ENCODE measurements at places on chromosomes 6 and 20.
A peak's percentile ranks its signal among the peaks of the same experiment; 100 is the strongest.

GRCh38 chr6:94036024-94036423 lies 616.7 kb upstream of the EPHA7 start:
- no peak for DNase-seq

GRCh38 chr20:9476174-9476573 lies 38.2 kb upstream of the LAMP5 start:
- DNase-seq, result no peak

GRCh38 chr6:112044856-112045255 lies 9.0 kb upstream of the CCN6 start:
- peak; percentile 73 for DNase-seq

- DNase-seq, result no peak
These were observed 1.4 kb downstream of the RIMS1 start for GRCh38 chr6:71887744-71888230.

GRCh38 chr6:166957805-166958076 lies 1.4 kb upstream of the RNASET2 start:
- DNase-seq, result no peak

DNA sequence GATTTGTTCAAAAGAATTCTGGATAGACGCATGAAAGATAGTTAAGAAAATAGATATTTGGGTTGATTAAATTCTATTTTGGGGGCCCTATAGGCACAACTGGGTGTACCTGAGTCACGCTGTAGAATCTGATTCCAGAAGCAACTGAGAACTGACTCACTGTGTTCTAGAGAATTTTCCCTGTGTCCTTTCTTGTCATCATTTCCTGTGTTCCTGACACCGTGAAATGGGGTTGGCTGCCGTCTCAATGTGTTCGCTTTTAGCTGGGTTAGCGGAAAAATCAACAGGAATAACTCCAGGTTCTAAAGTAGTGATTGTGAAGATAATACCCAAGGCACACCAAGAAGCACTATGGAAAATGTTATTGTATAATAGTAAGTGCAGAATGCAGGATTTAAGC lies 5.0 kb downstream of the GCNT2 start:
- no peak for DNase-seq

- DNase-seq, result no peak
These were observed 115.3 kb upstream of the ID4 start for GRCh38 chr6:19721766-19722377.

DNA sequence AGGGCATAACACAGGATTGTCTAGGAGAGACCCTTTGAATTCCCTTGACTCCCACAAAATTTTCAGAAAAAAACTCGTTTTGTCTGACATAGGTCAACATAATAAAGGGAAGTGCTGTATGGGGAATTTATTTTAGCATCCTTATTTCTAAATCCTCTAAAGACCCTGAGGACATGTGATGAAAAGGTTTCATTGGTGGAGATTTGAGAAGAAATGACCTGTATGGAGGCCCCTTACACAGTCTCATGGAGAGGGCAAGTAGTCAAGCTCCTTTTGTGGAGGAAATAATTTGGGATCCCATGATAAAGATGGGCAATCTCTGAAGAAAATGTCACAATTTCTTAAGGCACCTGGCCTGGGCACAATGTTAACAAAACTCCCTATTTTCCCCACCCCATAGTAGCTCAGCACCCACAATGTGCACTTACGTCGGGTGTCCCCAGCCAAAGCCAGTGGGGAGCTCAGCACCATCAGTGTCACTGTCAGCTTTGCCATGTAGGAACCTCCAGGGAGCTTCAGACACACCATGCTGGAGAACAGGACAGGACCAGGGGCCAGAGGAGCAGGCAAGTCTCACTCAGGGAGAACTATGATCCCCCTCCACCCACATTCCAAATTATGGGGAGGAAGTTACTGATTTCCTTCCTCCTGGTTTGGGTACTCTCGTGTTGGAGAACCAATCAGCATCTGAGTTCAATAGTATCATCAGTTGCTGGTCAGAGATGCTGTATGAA lies at the start of gene HLA-DRB5:
Gene HLA-DRB5 (minus strand): TSS at position 591 of the 734 bp plus-strand sequence. CDS start 63 bp downstream, at position 528.
- no peak for DNase-seq

DNA sequence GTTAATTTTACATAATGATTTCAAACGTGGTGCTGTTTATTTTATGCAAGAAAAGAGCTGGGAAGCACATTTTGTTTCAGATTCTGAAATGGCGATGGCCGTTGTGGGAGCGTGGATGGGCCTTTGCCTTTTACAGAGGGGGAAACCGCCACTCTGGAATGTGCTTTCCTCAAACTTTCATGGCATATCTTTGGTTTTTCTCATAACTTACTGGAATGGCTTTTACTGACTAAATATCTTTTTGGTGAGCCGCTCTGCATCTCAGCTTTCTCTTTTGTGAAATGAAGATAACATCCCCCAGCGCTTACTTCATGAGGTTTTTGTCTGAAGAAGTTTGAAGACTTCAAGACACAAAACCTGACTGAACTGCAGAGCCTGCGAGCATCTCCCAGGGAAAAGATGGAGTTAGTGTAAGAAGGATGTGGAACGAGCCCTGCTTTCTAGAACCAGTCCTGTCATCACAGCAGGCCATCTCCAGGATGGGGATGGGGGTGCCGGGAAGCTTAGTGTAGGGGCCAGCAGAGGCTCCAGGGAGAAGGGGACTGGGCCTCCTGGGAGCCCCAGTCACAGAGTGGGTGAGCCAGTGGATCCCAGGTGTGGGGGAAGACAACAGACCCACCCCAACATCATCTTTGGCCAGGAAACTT lies 61.8 kb upstream of the TIAM2 start:
- no peak for DNase-seq

- DNase-seq, result peak; percentile 36
These were observed 81.9 kb upstream of the CCDC28A start for GRCh38 chr6:138691595-138692057.

- DNase-seq, result no peak
These were observed 584 bp downstream of the PTK7 start for GRCh38 chr6:43076464-43077332.

- no peak for DNase-seq
These were observed 38.4 kb upstream of the HLA-G start for GRCh38 chr6:29789176-29789575.

GRCh38 chr6:157285422-157285779 lies 37.9 kb downstream of the TMEM242 start:
- DNase-seq, result no peak

DNA sequence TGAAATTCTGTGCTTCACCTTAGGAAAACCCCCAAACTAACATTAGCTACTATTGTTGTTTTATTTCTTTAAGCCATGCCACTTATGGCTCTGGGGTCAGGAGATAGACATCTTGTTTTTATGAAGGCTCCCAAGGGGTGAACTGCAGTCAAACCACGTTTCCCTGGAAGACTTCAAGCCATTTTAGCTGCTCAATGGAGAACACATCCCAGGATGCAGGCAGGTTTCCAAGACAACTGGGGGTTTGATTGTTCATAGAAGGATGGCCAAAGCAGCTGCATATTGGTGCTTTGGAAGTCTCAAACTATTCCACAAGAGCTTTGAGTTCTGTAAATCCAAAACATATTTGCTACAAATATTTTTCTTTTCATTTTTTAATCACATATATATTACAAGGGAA lies 818.0 kb downstream of the MAFB start:
- DNase-seq, result no peak

DNA sequence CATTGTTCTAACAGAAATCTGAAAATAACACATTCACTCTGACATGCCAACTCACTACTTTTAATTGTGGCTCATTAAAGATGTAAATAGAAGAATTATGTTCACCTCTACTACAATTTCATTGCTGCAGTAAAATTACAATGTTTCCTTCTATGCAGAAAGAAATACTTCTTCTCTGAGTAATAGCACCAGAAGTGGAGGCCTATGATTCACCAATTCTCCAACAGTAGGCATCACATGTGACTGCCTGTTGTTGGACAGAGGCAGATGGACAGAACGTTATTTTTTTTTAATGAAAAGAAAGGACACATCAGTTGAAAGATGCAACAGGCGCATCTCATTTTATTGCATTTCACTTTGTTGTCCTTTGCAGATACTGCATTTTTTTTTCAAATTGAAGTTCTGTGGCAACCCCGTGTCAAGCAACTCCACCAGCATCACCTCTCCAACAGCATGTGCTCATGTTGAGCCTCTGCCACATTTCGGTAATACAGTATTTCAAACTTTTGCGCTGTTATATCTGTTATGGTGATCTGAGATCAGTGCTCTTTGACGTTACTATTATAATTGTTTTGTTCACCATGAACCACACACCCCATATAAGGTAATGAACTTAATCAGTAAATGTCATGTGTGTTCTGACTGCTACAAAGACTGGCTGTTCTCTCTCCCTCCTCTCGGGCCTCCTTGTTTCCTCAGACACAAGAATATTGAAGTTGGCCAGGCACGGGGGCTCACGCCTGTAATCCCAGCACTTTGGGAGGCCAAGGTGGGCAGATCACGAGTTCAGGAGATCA lies 121.4 kb downstream of the ATXN1 start:
- peak; percentile 66 for DNase-seq

- DNase-seq, result no peak
These were observed 2.5 kb downstream of the FOXF2 start for GRCh38 chr6:1391800-1392309.

DNA sequence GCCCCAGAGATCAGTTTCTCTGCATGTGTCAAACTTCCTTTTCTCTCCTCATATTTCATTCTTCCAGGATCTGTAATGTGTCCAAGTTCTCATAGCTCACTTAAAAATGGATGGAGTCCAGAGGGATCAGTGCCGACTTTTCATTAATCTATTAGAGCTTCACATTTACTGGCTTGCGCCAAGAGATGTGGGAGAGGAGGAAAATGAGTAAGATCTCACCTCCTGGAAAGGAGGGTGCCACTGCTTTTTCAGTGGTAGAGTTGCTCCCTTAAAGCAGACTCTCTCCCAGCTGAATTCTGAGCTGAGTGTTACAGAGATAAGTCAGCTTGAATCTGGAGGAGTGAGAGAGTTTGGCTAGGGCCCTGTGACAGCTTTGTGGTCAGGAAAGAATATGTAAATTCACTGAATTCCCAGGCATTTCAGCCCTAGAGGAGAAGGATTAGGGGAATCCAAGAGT lies 175.9 kb downstream of the SOX4 start:
- DNase-seq, result peak; percentile 69

DNA sequence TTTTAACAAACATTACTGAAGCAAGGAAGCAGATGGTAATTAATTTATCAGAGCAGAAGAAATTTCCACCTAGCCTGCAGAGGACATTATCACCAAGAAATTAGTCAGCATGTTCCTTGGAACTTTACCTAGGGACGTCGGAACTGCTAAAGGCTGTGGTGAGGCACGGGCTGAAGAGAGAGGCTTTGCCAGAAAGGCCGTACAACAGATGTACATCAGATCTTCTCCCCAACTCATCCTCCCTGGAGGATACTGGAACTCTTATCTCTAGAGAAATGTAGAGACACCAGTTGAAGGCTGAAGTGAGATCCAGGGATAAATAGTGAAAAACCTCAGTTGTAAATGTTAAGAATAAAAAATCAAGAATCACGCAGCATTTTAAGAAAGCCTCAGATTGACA lies 257.1 kb downstream of the SAMD5 start:
- DNase-seq, result no peak

DNA sequence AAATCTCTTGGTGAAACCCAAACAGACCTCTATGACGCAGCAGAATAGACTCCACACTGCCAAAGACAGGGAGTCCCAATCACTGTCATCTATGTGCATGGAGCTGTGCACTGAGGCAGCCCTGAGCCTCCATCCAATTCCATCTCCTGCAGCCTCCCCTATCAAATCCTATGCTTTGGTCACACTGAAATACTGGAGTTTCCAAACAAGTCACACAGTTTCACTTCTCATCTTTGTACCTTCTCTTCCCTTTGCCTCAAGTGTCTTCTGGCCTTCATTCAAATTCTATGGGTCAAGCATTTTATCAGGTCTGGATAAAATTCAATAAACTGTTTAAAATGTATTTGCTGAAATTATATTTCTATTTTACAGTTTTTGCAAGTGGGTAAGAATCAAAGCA lies 38.5 kb downstream of the FBXL4 start:
- no peak for DNase-seq
